ENCODE measurements at places on chromosomes 2 and 18.

DNA sequence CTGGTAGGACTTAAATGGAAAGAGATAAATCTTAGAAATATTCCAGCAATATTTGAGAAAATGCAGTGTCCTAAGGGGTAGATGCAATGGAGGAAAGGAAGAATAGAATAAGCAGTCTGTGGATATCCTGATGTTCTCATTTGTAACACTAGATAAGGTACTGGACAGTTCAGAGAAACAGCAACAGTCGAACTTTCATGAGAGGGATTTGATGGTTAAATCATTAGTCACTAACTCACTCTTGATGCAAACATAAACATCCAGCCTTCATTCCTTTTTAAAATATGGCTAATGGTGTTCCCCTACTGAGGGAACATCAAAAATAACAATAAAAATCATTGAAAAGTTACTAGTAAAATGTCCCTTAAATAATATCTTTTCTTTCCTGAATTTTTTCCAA is 211.4 kb upstream of the SLC39A10 start:
- DNase-seq: no peak

DNA sequence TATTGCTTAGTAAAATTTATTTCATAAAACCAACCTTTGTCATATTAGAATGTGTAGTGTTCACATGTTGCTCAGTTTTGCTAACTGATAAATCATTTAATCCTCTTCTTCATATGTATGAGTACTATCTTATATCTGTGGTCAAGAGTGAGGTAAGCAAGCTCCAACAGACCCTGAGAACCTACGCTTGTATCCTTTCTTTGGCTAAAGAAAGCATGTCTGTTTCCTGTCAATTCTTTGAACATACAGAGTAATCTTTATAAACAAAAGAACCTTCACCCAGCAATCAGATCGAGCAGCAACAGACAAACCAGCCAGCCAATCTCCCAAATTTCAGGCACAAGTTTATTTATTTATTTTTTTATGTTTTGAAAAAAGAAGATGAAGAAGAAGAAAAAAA is 6.4 kb downstream of the ADCYAP1 start:
- no peak for DNase-seq

DNA sequence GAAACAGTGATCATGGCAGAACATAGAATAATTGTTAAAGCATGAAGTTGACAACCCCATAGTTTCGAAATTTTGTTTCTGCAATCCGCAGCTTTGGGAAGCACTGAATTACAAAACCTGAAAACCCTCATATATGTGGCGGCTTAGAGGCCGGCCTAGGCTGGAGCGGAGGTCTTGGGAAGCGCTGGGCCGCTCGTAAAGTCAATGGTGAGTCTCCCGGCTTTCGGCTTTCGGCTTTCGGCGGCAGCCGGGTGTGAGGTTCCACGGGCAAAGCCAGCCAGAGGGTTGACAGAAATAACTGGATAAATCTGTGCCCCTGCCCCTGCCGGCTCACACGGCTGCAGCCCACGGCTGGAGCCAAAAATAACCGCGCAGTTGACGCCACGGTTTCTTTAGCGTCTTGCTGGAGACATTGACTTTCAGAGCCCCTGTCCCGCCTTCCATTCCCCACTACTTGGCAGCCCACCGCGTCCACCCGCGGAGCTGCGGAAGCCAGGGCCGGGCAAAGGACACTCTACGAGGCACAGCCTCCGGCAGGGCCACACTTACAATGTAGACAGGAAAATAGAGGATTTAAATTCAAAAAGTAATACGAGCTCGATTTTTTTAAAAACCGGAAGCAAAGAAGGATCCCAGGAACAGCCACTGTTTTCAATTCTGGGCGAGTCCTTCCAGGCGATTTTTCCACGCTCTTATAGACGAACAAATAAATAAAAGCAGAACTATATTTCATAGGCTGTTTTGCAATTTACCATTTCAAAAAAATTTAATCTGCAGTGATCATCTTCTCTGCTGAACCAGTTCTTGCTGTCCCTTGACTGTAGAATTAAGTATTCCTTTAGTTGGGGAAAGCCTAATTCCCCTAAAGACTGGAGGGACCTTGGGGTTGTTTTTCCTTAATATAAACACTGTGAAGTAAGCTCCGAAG is 28.3 kb upstream of the ATP6V1B1 start:
- DNase-seq: no peak

GRCh38 chr2:118176601-118177000 is 88.3 kb downstream of the INSIG2 start:
- DNase-seq: no peak
